Thyroid gland (tissue), 4 donors: ENCODE measurements at places on chromosomes 1 and 21. TPM values are rescaled to one million over a fixed set of nuclear protein-coding genes. Genes with fewer than 3 reads are reported as not detected.
A peak's percentile ranks its signal among the peaks of the same experiment; 100 is the strongest.

DNA sequence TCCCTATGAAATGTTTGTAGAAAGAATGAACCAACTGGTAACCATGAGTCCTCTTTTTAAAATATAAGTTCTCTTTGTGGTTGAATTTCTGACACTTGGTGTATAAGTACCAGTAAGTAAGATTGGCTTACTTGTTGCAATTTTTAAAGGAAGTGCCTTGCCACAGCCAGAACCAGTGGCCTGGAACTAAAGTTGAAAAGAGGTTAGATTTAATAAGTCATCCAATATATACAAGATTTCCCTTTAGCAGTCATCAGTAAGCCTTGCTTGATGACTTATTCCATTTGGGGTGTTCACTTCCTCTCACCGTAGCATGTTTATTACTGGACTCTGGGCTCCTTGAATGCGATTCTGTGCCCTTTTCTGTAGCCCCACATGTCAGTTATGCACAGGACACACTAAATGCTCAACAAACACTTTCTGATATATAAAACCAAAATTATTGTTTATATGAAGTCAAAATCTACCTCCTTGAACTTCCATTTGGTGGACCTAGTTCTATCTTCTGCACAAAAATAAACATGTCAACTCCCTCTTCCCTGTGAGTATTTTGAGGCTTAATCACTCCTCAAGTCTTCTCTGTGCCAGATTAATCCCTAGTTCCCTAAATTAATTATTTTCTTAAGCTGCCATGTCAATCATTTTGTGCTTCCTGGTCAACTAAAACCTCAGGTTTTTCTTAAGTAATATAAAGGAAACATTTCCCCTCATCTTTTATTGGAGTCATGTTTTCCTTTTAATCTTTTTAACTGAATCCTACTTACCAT, 218.1 kb downstream of the ST6GALNAC3 start:
- no peak for DNase-seq

- DNase-seq, result peak; percentile 72
These were observed 88.3 kb upstream of the NGF start for GRCh38 chr1:115426231-115426771.

GRCh38 chr21:33198346-33199099, 31.2 kb upstream of the IFNAR2 start:
- DNase-seq, result peak; percentile 12

- DNase-seq, result no peak
These were observed 163.6 kb downstream of the TNFSF18 start for GRCh38 chr1:172887162-172887561.

DNA sequence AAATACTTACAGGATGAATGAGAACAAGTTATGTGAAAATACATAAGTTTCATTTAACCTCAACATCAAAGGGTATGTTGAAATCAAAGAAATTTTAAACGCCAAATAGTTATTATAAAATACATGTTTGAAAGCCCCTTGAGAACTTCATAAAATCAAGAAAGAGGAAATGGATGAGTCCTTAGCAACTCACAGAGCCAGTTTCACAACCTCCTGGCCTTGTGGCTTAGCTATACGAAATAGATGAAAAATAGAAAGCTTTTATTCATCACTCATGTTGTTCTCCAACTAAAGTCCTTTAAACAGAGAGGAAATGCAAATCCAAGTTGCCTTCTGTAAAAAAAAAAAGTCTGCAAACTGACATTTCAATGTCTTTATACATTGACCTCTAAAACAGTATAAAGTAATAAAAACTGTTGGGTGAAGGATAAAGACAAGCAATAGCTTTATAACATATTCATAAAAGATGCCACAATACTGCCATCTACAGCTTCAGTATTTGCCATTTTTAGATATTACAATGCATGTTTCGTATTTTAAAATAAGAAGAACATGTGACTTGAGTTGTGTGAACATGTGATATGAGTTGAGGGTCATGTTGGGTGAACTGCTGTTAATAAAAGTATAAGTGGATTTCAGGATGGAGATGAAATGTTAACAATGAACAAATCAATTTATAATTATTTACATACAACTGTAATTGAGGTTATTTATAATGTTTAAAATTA, 847.8 kb downstream of the MRPL39 start:
- DNase-seq, result no peak

DNA sequence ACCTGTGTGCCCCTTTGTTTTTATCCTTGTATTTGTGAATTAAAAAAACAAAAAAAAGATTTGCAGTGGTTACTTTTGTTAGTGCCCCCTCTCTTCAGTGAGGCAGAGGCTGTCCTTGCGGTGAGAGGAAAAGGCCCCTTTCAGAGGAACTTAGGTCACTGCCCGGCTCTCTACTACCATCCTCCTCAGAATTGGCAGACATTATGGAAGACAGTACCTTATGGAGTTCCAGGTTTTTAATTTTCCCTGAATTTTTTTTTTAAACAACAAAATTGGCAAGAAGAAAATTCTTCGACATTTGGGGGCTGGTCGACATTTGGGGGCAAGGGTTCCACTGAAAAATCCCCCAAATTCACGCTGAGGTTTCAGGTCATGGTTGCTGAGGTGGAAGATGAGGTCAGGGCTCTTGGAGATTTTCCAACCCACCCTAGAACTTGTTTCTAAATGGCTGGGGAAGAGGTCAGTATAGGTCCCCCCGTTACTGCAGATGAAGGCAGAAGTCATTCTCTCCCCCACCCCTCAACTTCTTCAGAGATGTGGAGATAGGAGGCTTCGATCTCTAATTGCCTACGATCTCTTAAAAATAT, 5.3 kb downstream of the RXFP4 start:
- no peak for DNase-seq

DNA sequence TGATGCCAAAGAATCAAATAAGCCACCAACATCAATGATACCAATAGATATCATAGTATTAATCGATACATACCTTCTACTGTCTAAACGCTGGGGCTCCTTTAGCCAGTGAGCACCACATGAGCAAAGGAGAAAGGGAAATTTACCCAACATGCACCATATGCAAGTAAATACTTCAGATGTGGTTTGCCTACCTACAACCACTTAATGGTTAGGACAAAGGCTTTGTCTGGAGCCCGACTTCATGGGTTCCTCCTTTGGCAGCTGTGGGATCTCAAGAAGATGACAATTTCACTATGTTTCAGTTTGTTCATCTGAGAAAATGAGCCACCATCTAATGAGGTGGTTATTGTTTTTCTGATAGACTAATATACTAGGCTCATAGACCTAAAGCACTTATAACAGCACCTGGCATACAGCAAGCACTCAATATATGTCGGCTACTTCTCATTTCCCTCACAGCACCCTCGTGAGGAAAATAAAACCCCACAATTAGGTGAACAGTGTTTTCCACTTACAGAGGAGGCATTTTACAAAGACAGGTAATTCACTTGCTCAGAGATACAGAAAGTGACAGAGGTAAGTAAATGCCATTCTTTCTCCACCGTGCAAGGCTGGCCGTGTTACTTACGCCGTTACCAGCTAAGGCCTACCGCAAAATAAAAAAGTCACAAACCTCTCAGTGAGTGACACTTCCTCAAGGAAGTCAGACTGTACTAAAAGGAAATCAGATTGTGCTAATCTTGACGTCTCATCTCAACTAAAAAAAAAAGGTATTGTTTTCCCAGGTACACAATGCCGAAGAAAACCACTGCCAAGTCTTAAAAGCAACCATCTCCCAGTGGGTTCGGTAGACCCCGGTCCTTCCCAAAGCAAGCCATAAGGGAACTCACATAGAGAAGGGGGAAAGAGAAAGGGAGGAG, 1.6 kb downstream of the TTC13 start:
- no peak for DNase-seq

GRCh38 chr1:163166886-163167555, 35.7 kb downstream of the RGS5 start:
- DNase-seq, result no peak

DNA sequence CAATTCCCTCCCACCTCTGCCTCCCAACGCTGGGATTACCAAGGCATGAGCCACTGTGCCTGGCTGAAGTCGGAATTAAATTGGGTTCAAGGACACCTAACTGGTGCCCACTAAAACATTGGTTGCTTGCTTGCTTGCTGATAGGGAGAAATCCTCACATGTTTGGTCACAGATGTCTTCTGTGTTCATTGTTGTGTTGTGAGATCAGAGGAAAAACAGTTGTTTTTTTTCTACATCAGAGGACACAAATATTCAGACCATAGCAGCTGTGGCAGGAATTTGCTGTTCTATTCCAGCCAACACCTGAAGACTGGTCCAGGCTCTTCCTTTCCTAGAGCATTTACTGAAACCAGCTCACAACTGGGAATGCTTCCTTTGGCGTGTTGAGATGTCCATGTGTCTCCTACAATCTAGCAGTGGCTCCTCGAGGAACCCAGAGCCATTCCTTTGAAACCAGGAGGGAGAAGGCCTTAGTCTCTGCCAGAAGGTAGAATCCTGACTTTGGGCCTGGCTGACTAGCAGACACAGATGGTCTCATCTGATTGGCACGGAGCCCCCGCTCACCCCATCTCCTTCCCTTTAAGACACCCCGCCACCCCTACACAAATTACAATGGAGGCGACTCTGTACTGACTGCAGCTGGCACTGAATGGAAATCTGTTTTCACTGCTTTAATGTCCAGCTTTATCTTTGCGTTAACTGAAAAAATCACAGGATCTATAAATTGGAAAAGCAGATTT, 24.3 kb upstream of the TRIM17 start:
- no peak for DNase-seq

DNA sequence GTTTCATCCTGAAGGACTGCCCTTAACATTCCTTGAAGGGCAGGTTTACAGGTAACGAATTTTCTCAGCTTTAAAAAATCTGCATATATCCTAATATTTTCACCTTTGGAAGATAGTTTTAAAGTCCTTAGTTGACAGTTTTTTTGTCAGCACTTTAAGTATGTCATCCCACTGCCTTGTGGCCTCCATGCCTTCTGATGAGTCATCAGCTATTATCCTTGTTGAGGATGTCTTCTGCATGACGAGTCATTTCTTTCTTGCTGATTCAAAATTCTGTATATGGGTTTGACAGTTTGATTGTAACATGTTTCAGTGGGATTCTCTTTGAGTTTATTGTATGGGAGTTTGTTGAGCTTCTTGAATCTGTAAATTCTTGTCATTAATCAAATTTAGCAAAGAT, 500.6 kb downstream of the DISC1 start:
- DNase-seq, result no peak

GRCh38 chr1:163410073-163410999, 88.6 kb downstream of the NUF2 start:
- DNase-seq, result peak; percentile 8

GRCh38 chr1:214447557-214447871, 103.9 kb downstream of the PTPN14 start:
- no peak for DNase-seq

The AKR7A2 gene
- 121 TPM for total RNA-seq

The SERINC2 gene
- total RNA-seq, result 28.9 TPM

The GBP5 gene
- 2.4 TPM for total RNA-seq

The TAL1 gene
- 14.9 TPM for total RNA-seq
